A549 treated with DMSO at 1 μM for 4 hours (cell line): ENCODE measurements at places on chromosomes 5 and 9. TPM values are rescaled to one million over a fixed set of nuclear protein-coding genes. Genes with fewer than 3 reads are reported as not detected.

The CHMP5 gene
- 73.2 to 91.9 TPM (median 83.2 TPM) in 5 replicates for total RNA-seq

The LECT2 gene
- not detected in 5 replicates for total RNA-seq

The RANBP17 gene
- 2.5 to 3.8 TPM (median 3.2 TPM) in 5 replicates for total RNA-seq

The ALDH1A1 gene
- 4,424 to 5,975 TPM (median 5,388 TPM) in 5 replicates for total RNA-seq

The SSNA1 gene
- total RNA-seq: 108 to 146 TPM (median 135 TPM) in 5 replicates

The RLN2 gene
- 0.19 to 0.47 TPM (median 0.24 TPM) in 4 of 5 replicates, not detected in the other for total RNA-seq
